Mesenteric fat pad (tissue), 1 donor: ENCODE measurements at places on chromosomes 5 and 9. TPM values are rescaled to one million over a fixed set of nuclear protein-coding genes. Genes with fewer than 3 reads are reported as not detected.
A peak's percentile ranks its signal among the peaks of the same experiment; 100 is the strongest.

DNA sequence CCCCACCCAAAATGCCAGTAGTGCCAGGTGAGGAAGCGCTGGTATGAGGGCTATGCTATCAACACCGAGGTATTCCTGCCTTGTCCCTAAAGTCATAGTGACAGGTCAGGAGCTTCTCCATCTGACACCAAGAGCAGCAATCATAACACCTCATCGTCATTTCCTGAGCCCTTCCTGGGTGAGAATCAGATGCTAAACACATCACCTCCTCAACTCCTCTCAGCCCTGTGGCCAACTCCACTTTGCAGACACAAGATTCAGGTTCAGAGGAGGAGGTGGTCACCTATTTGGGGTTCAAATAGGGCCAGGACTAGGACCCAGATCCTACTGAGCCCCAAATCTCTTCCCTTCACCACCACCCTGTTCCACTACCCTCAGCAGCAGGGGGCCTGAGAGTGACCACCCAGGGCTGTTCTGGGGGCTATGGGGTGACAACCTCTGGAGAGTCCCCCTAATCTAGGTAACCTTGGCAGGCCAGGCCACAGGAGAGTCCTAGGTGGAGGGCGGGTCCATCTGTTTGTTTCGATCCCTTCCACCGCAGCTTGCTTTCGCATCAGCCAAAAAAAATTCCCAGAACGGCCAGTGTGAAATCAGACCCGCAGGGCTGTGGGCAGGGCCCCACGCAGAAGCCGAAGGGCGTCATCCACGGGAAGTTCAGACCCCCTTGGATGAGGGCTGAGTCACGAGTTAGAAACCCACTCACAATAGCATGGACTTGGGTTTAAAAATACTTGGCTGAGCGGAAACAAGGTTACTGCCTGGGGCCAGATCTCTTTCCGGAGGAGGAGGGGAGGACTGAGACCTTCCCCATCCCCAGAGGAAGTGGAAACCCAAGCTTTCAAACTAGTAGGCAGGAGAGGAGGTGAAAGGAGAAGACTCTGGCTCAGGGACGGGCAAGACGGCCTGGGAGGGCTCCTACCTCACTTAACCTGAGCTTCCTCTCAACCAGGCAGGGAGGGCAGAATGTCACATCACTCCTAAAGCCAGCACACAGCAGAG is 8.7 kb downstream of the STK10 start:
- DNase-seq: no peak

PSD2 gene
- not detected for total RNA-seq

GRCh38 chr5:1270933-1271914 is 23.6 kb downstream of the TERT start:
- DNase-seq: no peak

DNA sequence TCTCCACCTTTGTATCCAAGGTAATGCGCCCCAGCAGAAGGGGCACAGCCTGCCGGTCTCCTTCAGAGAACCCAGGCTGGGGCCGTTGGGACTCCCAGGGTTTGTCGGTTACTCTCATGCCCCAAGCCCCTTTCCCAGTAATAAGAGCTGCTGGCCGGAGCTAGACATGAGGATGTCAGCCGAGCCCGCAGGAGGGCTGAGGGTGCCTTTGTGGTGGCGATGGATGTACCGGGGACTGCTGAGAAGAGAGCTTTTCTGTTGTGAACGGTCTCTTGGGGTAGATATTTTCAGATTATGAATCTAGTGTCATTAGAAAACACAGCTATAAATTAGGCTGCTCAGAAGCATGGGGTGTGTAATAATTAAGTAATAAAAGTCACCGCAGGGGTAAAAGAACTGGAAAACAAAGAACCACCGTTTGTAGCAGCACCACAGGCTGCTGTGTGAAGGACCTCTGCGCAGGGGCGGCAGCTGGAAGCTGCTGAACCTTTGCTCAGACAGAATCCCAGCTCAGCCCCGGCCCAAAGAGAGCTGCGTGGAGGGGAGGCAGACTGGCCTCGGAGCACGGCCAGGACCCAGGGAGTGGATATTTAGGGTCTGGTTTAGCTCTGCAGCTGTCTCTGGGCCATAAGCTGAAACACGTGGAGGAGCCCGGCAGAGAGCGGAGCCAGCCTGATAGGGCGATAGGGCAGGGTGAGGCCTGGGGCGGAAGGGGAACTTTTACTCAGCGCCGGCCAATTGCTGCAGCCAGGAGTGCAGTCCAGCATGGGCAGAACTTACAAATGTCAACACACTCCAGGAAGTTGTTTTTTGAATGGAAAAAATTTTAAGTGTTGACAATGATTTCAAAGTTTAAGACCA is 50.5 kb upstream of the BARHL1 start:
- DNase-seq: no peak

DNA sequence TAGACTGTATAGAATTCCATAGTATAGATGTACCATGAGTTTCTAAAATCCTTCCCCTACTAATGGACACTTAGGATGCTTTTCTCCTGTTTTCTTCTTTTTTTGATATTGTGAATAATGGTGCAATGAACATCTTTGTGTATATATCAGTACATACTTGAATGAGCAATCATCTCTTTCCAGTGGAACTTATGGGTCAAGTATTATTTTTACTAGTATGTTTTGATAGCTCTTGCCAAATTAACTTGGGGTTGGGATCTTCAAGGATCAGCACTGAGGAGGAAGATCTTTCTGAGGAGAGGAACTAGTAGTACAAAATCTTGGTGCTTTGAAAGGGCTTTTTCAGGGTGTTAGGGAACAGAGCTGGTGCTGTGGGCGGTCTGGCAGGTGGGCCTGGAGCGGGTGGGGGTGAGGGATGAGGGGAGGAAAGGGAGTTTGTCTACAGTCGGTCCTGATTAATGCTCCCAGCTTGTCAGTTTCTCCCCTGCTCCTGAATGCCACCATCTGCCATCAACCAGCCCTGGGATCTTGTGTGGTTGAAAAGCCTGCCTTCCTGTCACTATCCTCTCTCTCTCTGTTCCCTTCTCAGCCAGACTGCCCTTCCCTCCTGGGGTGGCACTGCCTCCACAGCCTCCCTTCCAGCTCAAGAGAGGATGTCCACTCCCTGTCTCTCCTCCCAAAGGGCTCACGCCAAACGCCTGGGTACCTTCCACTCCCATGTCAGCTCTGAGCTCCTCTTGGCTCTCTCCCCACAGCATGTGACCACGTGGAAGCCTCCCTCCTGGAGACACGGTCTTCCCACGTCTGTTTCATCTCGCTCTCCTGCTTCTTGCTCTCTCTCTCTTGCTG is 185.9 kb downstream of the DAB2IP start:
- DNase-seq: peak; percentile 72

- DNase-seq: peak; percentile 87
Measured at GRCh38 chr5:423233-423565, 19.8 kb upstream of the EXOC3 start.

NR6A1 gene
- 0.64 TPM for total RNA-seq

- no peak for DNase-seq
Measured at GRCh38 chr9:21720758-21721157, 81.7 kb upstream of the MTAP start.

C9orf50 gene
- not detected for total RNA-seq

TAF11L5 gene
- total RNA-seq: not detected

DNA sequence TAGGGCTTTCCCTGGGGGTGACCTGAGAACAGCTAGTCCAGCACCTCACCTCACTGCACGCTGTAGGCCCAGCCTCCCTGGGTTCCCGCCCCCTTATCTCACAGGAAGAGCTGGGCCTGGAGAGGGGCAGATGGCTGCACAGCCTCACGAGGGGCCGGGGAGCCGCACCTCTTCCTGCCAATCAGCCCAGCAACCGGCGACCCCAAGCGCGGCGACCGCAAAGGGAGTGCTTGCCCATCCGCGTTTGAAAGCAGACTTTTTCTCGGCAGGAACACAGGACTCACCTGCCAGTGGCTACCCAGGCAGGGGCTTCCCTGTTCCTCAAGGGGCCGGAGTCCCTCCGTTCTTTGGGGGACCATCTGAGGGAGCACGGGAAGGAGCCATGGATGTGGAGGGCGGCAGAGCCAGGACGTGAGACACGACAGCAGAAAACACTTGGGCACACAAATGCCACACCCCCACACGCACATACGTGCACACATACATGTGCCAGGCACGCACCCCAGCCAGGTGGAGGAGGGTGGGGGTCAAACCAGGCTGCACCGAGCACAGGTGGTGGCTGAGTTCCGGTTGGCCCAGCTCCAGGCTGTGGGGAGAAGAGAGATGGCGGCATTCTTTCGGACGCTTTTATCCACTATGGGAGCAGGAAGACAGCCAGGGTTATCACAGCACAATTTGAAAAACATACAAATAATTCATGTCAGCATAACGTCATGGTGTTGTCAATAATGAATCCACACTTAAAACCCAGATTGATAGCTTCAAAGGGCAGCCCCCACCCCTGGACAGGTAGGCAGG is 11.3 kb downstream of the TMEM250 start:
- DNase-seq: no peak

PRSS3 gene
- not detected for total RNA-seq

- DNase-seq: no peak
Measured at GRCh38 chr5:119878712-119879111, 249.4 kb downstream of the FAM170A start.

GRCh38 chr5:80615266-80615914 is 39.1 kb upstream of the MSH3 start:
- DNase-seq: no peak

DNA sequence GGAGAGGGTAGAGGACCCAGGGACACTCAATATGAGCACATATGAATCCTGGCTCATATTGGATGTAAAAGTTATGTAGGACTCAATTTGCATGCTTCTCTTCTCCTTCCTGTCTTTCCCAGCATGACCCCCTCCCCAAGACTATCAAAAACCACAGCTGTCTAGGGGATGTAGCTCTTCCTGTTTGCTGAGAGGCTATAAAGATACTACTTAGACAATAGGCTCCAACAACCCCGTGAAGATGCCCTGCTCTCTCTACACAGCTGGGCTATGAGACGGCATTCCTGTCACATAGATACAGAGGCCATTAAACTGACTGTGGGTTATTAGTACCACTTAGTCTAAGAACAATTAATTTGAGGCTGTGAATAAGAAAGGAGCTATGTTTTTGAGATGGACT is 56.5 kb upstream of the PCSK1 start:
- DNase-seq: no peak

GRCh38 chr5:95770830-95771708 is 39.9 kb downstream of the RHOBTB3 start:
- no peak for DNase-seq

ANXA2R gene
- 2.0 TPM for total RNA-seq

GRCh38 chr5:55241746-55242145 is 8.3 kb upstream of the CCNO start:
- DNase-seq: peak; percentile 51

ITGA2 gene
- 2.4 TPM for total RNA-seq

SSBP2 gene
- total RNA-seq: 29.0 TPM

DNA sequence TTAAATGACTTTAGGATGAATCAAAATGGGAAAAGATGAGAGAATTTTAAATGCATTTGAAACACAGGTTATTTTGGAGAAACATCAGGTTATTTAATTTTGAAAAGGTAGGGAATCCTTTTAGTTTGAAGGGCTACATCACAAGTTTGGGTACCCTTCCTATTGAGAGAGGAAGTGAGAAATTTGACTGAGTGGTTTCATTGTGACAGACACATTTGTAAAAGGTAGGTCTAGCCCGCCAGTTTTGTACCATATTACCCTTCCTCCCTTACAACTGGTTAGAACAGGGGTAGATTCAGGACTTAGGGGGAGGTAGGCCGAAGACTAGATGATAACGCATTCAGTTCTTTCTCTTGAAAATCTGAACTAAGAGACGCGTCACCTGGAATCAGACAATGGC is 464.2 kb downstream of the EBF1 start:
- DNase-seq: no peak

DNA sequence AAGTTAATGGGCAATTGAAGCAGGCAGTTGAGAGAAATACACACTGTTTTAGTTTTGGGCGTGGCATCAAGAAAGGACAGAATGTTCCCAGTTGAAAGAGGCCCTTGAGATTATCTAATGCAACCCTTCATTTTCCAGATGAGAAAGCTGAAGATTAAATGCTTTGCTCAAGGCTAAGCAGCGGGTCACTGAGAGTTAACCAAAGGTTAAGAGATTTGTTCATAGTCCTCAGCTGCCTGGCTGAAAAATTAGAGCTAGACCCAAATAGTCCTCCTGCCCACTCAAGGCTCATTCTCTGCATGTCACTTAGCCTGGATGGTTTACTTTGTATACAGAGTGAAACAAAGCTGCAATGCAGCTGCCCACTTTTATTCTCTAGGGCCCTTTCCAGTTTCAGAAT is 46.7 kb upstream of the MAMDC2 start:
- no peak for DNase-seq

DNA sequence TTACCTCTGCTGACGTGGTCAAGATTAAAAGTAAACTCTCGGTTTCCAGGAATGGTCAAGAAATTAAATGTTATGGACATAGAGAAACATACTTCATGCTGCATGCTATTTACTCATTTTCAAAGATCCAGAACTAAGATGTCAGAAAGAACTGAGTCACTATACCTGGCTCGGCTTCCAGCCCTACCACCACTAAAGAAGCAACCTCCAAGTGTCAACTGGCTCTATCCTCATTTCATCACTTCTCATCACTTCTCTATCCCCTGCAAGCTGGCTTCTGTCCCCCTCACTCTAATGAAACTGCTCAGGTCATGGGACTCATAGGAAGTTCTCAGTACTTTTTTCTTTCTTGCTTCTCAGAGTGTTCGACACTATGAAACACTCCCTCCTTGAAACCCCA is 116.2 kb downstream of the CDK5RAP2 start:
- no peak for DNase-seq

DNA sequence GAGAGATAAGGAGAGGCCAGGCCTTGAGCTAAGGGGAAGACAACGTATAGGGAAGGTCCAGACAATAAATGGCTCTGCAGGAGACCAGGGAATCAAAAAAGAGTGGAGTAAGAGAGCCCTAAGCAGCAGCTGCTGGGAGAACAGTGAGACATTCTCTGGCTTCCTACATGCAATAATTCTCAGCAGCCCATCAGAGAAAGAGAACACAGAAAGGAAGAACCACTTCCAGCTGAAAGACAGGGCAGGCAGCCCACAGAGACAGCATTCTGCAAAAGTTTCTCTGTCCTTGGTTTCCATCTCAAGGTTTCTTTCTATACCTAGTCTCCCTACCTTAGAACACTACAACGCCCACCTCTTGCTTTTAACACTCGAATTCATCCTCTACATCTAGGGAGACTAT is 189.9 kb downstream of the DEPDC1B start:
- DNase-seq: no peak

GRCh38 chr9:124493794-124494479 is 13.3 kb downstream of the NR5A1 start:
- DNase-seq: no peak

DNA sequence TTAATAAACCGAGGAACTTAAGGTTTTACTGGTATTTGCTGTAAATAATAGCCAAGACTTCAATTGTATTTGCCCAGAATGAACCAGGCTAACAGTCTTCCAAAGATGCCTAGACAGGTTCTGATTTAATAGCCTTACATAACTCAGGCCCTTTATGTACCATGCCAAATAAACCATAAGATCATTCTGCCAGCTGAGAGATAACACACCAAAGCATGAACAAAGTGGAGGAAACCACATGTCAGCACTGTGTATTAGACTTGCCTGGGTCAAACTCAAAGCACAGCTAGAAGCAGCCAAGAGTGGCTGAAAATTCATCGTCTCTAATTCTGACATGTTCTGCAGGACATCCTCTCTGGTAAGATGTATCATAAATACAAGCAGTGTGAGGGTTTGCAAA is 319.3 kb upstream of the ZNF608 start:
- no peak for DNase-seq

TIMD4 gene
- not detected for total RNA-seq

GRCh38 chr9:136835162-136835931 is 6.9 kb upstream of the AJM1 start:
- no peak for DNase-seq

GRCh38 chr5:124771761-124772160 is 25.3 kb upstream of the ZNF608 start:
- DNase-seq: no peak

GRCh38 chr9:36191290-36191645 is 547 bp downstream of the CLTA start:
- DNase-seq: no peak
